ENCODE measurements at places on chromosomes 6 and 20.
A peak's percentile ranks its signal among the peaks of the same experiment; 100 is the strongest.

- no peak for DNase-seq
Observed at GRCh38 chr6:125112934-125113333, 40.6 kb upstream of the TPD52L1 start.

- no peak for DNase-seq
Observed at GRCh38 chr6:143449714-143450452, 612 bp downstream of the ADAT2 start.

DNA sequence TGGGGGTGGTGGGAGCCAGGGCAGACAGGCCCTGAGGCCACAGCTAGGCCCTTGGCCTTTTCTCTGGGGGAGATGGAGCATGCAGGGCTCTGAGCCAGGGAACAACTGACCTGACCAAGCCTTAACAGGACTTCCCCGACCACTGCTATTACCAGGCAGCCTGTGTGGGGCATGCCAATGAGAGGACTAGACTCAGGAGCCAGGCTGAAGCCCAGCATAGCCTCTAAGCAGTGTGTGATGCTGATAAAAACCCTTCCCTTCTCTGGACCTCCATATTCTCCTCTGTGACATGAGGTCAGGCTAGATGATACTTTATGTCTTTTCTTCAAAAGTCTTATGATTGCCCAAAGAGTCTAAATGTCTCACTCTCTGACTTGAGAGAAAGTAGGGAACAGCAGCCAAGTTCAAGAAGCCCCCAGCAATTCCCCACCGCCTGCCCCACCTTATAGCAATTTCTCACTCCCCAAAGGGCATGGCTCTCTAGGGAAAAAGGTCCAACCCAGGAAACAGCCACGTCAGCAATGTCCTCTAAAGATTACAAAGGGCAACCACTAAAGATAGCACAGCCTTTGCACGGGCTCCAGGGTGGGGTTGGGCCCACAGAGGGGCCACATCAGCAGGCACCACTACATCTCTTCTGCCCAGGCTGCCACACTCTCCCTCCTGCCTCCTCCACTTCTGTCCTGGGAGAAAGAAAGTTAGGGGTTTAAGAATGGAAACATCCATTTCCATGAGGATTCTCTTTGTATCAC lies 71.3 kb downstream of the TRERF1 start:
- DNase-seq = no peak

DNA sequence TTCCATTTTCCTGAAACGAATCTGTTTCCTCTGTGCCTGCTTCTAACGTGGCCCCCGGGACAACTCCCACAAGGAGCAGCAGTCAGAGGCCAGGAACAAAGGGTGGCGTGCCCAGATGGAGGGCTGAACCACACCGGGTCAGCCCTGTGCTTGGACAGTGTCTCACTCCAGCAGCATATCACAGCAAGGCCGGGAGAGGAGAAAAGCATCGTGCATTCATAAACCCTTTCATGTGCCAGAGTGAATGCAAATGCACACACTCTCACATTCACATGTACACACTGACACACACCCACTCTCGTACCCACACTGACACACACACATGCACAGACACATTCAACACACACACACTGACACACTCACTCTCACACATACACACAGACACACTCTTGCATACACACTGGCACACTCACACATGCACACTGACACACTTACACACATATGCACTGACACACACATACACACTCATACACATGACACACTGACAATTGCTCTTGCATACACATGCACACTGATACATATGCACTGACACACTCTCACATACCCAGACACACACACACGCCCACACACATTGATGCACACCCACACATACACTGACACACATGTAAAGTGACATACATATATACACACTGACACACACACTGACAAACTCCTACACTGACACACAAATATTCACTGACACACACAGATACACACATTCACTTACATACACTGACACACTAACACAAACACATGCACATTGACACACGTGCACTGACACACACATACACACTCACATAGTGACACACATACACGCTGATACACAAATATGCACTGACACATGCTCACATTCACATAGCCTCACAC lies 237.0 kb downstream of the LRFN2 start:
- DNase-seq = no peak

GRCh38 chr20:20199361-20200160 lies 147.2 kb downstream of the CFAP61 start:
- DNase-seq = no peak

- DNase-seq = no peak
Observed at GRCh38 chr6:126718600-126719327, 378.8 kb downstream of the CENPW start.

DNA sequence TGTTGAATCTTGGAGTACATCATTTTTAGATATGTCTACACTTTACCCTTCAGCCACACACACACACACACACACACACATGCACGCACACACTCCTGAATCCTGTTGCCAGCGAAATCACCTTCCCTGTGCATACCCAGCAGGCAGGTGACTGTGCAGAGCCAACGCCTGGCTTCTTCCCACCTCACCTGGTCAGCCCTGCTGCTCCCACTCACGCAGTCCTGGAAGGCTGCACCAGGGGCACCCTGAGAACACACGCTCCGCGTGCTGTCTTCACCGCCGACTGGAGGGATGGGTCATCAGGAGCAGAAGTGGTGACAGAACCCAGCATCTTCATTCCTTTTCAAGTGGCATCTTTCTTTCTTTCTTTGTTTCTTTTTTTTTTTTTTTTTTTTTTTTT lies 94.6 kb downstream of the TBXT start:
- DNase-seq = no peak

DNA sequence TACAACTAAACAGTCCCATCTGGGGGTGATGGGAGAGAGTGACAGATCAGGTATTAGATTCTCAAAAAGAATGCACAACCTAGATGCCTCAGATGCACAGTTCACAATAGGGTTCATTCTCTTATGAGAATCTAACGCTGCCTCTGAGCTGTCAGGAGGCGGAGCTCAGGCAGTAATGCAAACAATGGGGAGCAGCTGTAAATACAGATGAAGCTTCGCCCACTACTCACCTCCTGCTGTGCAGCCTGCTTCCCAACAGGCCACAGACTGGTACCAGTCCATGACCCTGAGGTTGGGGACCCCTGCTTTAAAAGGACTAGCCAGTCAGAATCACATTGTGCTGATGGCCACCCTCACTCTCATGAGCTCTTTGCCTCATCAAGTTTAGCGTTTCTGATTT lies 247.0 kb upstream of the KCNQ5 start:
- DNase-seq = no peak

DNA sequence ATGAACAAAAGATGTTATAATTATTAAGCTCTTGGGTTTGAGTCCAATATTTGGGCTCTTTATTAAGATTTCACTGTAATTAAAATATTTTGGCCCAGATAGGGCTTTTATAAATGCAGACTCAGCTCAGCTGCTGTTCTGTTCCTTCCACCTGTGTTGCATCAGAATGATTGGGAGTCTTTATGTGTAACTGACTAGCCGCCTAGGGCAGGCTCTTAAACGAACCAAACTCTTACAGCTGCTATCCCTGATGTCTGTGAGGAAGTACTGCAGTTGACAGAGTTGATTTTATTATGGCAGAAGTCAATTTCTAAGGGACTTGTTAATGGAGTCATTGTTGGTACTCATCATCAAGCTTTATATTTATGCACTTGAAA lies 144.7 kb downstream of the MYO6 start:
- DNase-seq = no peak

DNA sequence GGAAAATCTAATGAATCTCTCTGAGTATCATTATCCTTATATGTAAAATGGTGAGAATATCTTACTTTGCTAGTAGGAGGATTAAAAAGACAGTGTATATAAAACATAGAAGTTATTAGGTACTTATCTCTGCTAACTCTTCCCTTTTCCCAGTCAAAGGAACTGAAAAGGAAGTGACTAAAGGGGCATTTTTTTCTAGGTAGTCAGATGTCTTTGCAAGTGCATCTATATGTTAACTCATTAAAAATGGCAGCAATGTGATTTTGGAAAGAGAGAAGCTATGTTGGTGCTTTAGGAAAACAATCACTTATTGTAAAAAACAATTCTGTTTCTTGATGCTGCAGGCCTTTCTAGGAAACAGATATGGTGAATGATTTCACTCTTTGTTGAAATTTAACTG lies 180.9 kb downstream of the SAMD5 start:
- DNase-seq = no peak

- DNase-seq = peak; percentile 35
Observed at GRCh38 chr6:137640086-137640485, 145.9 kb upstream of the OLIG3 start.

GRCh38 chr20:58438970-58439808 lies 50.2 kb downstream of the VAPB start:
- DNase-seq = no peak

DNA sequence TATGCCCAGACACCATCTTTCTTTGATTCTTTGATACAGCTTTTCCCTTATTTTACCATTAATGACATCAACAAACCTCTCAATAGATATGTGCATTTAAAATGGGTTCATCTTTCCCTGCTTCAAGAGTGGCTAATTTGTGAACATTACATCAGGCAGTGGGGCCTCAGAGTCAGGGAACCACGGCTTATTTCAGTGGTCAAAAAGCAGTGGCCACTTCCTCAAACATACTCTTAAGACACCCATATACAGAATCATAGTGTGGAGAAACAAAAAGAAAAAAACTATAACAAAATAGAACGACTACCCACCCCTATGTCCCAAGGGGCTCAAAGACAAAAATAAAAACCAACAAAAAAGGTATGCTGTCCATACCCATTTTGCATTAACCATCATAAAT lies 12.9 kb downstream of the SALL4 start:
- DNase-seq = no peak

DNA sequence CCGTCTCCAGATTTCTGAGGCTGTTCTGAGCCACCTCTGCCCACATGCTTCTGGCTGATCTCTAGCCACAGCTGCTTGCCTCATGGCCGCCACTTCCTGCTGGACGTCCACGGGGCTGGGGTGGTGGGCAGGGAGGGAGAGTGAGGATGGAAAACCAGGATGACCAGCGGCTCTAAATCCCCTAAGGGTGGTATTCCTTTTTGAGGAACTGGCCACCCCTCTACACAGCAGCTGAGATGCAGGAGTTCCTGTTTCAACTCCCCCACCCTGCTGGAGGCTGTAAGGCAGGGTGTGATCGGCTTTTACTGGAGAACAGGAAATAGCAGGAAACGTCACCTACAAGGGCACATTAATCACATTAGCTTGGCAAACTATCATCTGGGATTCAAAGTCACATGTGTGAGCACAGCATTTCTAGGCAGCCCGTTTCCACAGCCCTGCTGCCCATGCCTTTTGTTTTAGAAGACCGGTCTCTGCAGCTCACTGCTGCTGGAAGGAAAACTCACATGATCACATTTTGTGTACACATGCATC lies 181.6 kb upstream of the ECI2 start:
- DNase-seq = no peak
